ENCODE measurements at places on chromosomes 11 and 22.

GRCh38 chr22:20173246-20173645 lies 22.4 kb upstream of the CCDC188 start:
- DNase-seq = no peak

DNA sequence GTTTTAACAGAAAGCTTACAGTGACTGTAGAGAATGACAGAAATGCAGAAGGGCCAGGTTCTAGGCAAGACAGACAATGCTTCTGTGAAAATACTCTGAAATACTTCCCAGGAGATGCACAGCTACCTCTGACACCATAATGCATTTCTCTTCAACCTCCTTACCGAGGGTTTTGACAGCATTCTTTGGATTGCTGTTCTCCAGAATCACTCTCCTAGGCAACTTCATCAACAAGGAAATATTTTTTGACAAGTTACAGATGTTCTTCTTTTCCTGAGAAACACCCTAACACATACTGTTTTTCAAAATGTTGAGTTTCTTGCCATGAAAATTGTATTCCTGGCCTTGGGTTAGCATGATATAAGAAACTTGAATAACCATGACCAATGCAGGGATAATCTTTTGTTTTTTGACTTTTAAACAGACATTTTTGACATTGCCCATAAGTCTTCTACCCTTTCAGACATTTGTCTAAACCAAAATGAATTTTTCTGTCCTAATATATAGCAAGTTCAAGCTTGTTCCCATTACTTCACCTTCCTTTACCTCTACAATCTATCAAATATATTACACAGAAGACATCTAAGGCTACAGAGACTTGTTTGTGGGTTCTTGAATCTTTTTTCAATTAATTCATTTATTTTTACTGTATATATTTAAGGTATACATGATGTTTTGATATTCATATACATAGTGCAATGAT lies 108.1 kb downstream of the CCDC34 start:
- no peak for DNase-seq

GRCh38 chr11:102115557-102115956 lies 5.3 kb downstream of the YAP1 start:
- no peak for DNase-seq

DNA sequence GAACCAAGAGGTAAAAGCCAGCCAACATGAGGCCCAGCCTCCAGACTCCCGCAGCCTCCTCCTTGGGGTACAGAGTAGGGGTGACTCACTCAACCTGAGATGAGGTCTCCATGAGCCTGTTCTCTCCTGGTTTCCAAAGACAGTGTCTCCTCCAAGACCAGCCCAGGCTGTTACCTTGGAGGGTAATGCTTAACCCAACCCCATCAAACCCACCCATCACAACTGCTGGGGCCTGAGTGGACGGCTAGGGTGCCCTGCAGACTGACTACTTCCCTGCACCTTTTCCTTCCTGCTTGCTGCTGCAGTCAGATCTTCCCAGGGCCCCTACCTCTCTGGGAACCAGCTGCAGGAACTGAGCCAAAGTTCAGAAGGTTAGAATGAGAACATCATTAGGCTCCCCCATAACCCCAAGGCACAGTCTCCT lies 5.1 kb upstream of the NOL12 start:
- DNase-seq = no peak

DNA sequence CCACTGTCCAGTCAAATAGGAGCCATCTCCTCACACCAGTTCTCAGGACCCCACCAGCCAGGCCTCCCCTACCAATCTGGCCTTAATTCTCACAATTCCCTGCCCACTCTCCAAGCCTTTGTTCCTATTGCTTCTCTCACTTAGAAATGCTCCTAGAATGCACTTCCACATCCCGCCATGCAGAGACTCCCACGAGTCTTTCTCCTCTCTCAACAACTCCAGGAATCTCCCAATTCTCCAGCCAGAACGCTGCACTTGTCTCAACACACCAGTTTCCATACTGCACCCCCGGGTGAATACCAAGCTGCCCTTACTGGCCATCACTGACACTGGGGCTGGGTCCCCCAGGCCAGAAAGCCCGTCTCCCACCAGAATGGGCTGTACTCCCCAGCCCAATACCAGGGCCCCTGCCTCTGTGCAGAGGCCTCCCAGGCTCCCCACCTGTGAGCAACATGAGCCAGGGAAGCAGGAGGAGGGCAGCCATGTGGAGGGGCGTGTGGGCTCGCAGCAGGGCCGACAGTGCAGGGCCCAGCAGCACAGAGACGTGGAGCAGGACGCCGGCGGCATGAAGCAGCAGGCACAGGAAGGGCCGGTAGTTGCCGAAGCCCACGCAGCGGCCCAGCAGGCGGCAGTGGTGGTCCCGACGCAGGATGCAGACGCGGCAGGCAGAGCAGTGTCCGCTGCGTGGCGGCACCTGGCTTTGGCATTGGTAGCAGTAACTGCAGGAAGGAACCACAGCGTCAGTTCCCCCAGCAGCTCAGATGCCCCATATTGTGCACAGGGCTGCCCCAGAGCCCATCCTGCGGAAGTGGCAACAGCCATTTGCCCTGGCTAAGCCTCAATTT lies 2.4 kb downstream of the ZDHHC24 start:
- DNase-seq = peak; percentile 37

DNA sequence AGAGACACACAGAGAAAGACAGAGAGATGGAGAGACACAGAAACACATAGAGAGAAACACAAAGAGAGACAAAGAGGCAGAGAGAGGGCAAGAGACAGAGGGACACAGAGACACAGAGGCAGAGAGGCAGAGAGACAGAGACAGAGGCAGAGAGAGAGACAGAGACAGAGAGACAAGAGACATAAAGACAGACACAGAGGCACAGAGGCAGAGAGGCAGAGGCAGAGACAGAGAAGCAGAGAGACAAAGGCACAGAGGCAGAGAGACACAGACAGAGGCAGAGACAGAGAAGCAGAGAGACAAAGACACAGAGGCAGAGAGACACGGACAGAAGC lies 6.3 kb downstream of the TNNI2 start:
- no peak for DNase-seq

DNA sequence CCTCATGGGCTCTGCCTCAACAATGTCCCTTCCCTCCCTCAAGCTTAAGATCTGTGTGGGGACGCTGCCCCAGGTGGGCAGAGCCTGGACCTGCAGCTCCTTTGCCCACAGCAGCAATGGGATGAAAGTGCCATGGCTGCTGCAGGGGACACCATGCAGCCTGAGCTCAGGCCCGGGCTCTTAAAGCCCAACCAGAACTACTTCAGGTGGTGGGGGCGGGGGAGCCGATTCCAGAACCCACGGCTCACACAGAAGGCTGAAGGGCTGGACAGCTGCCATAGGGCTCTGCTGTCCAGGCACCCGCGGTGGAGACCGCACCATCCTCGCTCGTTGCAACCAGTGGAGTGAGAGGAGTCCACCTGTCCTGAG lies 12.5 kb downstream of the CHID1 start:
- DNase-seq = no peak

DNA sequence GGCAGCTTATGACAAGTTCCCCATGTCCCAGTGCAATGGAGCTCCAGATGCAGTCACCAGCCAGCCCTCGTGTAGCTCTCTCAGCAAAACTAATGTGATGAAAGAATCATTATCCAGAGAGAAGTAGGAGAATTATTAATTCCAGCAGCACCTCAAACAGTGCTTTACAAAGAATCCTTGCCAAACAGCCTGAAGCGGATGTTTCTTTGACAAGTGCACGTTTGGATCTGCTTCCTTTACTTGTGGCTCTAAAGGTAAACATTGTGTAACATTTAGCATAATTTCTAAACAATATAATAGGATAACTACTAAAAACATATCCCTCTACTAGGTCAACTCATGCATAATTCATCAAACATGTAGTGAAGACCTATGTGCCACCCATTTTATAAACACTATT lies 197.0 kb downstream of the FAM181B start:
- no peak for DNase-seq

- no peak for DNase-seq
Measured at GRCh38 chr11:26030399-26030798, 301.5 kb upstream of the ANO3 start.

- DNase-seq = no peak
Measured at GRCh38 chr11:6979365-6979764, 40.8 kb downstream of the ZNF214 start.

DNA sequence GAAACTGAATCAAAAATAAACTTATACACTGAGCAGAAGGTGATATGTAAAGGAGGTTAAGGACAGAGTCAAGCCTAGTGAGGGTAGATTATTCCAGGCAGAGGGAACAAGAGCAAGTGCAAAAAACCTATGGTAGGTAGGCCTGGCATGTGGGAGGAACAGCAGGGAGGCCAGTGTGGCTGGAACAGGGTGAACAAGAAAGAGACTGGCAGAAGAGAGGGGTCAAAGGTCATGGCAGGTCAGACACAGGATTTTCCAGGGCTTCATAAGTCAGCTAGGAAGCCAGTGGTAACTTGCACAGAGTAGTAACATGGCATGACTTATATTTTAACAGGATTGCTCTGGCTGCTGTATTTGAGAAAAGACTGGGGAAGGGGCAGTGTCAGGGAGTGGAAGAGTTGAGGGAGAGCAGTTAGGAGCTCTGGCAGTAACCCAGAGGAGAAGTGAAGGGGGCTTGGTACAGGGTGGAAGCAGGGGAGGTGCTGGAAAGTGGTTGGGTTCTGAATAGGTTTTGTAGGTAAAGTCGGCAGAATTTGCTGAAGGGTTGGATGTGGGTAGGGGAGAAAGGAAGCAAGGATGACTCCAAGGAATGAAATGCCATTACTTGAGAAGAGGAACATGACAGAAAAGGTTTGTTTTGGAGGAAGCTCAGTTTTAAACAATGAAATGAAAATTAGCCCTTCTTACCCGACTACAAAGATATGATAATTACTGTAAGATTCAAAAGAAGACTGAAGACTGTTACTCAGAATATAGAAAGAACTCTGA lies 86.2 kb downstream of the ZNRF3 start:
- DNase-seq = no peak

GRCh38 chr11:61416941-61417340 lies 12.8 kb downstream of the CPSF7 start:
- DNase-seq = no peak

- DNase-seq = no peak
Measured at GRCh38 chr11:1453611-1454034, 33.0 kb downstream of the MOB2 start.
